Colonic mucosa (tissue), 4 donors: ENCODE measurements at places on chromosomes 3 and 15.

- no peak for DNase-seq
Measured at GRCh38 chr15:40633178-40633577, 39.1 kb downstream of the KNL1 start.

GRCh38 chr3:89173546-89173945 is 66.1 kb downstream of the EPHA3 start:
- DNase-seq: no peak

DNA sequence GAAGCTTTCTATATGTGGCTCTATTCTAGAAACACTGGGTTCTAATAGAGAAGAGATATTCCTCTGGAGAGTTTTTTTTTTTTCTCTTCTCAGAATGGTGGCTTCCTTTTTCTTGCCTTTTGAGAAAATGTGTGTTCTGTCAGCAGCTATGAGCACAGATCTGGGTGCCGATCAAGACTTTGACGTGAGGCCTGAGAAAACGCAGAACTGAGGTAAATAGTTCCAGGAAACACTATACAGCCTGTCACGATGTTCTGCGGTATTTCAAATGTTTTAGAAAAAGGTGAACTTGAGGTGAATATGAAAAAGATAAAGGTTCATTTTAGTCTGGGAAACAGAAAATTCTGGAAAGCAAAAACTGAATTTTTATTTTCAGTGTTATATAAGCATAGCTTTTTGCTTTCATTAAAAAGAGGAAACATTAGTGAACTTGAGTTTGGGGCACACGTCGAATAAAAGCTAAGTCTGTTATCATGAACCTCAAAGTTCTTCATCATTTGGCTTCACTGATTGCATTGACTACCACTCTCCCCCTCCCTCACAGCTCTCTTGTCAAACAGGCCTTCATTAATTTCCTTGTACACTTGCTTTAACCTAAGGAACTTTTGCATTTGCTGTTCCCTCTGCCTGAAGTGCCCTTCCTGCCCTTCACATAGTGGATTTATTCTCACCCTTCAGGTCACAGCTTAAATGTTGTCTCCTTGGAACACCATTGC is 265.1 kb downstream of the NFKBIZ start:
- DNase-seq: no peak

- peak; percentile 18 for DNase-seq
Measured at GRCh38 chr15:69324565-69324964, 25.9 kb downstream of the PAQR5 start.

DNA sequence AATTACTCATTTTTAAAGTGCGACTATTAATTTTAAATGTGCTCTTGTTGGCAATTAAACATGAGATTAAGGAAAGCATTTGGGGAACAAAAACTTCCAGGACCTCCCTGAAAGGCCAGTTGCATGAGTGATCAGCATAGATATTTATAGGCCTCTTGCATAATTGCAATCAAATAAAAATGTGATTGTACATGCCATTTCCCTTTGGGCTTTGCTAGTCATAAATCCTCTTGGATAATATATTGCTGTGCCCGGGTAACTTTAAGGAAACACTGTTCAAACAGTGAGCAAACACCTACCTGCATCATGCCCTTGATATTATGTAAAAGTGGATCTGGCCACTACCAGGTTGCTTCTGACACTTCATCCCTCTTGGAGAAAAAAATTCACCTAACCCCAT is 239.1 kb downstream of the MCTP2 start:
- no peak for DNase-seq
